Thymus (tissue), 14 donors: ENCODE measurements at places on chromosomes 3 and 15. TPM values are rescaled to one million over a fixed set of nuclear protein-coding genes. Genes with fewer than 3 reads are reported as not detected.
A peak's percentile ranks its signal among the peaks of the same experiment; 100 is the strongest.

- peaks cover 30% of the 10 kb centered on the region for H3K27me3 ChIP-seq
- H3K27ac ChIP-seq, result no peak overlapping the region
- H3K4me3 ChIP-seq, result no peak overlapping the region
- no peaks in the 10 kb centered on the region for H3K36me3 ChIP-seq
- H3K4me1 ChIP-seq, result peaks cover 13% of the 10 kb centered on the region
- DNase-seq, result no peak
Observed at GRCh38 chr15:62394079-62394478, 229.0 kb upstream of the C2CD4B start.

Gene SLC26A6
- total RNA-seq, result 8.9 TPM

Gene RHOV
- 3.4 TPM for total RNA-seq

DNA sequence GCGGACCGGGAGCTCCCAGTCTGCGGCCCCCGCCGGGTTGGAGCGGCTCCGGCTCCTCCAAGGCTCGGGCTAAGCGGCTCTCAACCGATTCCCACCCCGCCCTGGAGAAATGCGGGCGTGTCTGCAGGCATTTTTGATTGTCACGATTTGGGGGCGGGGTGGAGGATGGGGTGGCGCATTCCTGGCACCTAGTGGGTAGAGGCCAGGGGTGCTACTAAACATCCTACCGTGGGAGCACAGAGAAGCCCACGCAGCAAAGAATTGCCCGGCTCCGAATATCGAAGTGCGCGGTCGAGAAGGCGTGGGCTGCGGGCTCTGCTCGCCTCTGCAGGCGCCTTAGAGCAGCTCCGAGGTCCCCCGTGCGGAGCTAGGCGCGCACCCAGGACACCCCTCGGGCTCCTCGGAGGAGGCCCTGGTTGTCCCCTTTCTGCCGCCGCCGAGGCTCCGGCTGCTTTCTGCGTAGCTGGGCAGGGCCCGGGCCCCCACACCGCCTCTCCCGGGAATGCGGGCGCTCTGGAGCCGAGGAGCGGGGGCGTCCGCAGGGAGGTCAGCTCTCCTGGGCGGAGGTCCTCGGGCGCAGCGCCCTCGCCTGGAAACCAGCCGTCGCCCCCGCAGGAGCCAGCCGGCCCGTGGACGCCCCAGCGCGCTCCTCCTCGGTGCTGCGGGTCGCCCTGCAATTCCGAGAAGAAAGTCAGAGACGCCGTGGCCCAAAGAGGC is 16.5 kb upstream of the LAMP3 start:
- H3K27me3 ChIP-seq, result peaks cover 61% of the 10 kb centered on the region
- H3K4me1 ChIP-seq, result peaks cover 16% of the 10 kb centered on the region

- no peak overlapping the region for H3K4me3 ChIP-seq
- H3K36me3 ChIP-seq, result no peaks in the 10 kb centered on the region
- H3K27me3 ChIP-seq, result no peaks in the 10 kb centered on the region
- no peak overlapping the region for H3K27ac ChIP-seq
Observed at GRCh38 chr15:32676169-32676568, 34.7 kb downstream of the SCG5 start.

GRCh38 chr3:168616915-168617314 is 521.2 kb upstream of the GOLIM4 start:
- H3K27ac ChIP-seq, result no peak overlapping the region
- no peak for DNase-seq
- H3K27me3 ChIP-seq, result no peaks in the 10 kb centered on the region
- H3K4me3 ChIP-seq, result no peak overlapping the region

DNA sequence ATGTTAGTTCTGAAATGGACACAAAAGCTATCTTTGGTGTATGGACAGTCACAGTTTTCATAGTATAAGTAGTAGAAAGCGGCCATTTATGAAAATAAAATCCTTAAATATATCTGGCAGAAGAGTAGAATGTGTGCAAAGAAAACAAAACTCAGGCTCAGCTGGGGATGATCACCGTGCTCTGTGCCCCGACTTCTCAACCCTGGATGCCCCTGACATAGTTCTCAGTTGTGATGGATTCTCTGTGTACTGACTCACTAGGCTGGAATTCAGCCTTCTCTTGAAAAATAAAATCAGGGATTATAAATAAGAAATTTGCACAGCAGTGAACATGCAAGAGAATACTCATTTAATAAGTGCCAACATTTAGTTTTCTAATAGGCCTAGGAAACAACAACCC is 925.1 kb upstream of the NR2F2 start:
- no peak overlapping the region for H3K27ac ChIP-seq
- DNase-seq, result no peak
- no peaks in the 10 kb centered on the region for H3K4me1 ChIP-seq
- no peak overlapping the region for H3K4me3 ChIP-seq
- H3K36me3 ChIP-seq, result no peaks in the 10 kb centered on the region

- no peak overlapping the region for H3K27ac ChIP-seq
- H3K27me3 ChIP-seq, result no peaks in the 10 kb centered on the region
- H3K36me3 ChIP-seq, result no peaks in the 10 kb centered on the region
- H3K4me3 ChIP-seq, result no peak overlapping the region
Observed at GRCh38 chr3:59775761-59776325, 726.0 kb upstream of the CFAP20DC start.

DNA sequence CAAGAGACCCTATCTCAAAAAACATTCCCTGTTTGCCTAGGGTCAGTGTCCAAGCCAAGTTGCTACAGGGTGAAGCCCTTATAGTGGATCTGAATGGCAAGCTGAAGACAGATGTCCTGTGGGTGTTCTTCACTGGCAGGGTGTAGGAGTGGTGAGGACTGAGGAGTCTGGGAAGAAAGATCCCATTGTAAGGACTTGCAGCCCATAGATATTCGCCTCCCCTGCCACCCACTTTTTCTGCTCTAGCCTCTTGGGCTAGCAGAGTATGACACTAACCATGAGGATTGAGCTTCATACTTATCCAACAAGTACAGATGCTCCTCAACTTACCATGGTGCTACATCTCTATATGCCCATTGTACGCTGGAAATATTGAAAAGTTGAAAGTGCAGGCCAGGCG is 13.2 kb downstream of the CYP19A1 start:
- no peaks in the 10 kb centered on the region for H3K27me3 ChIP-seq
- no peak overlapping the region for H3K4me3 ChIP-seq
- H3K4me1 ChIP-seq, result peaks cover 3% of the 10 kb centered on the region

Gene RLBP1
- total RNA-seq, result 0.14 TPM

DNA sequence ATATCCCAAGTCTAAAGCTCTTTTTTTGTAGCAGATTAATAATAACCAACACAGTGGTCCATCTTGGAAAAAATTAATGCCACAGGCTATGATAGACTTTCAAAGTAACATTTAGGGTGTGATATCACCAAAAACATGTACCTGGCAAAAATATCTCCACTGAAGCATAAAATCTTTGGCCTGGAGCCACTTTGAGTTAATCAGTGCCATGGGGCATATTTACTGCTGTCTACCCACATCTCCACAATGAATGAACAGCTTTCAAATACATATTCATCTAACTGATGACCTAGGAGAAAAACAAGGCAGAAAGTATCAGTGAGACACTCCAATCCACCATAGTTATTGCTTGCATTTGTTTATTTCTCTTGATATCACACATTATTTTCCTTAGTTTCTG is 296.0 kb upstream of the MDFIC2 start:
- no peaks in the 10 kb centered on the region for H3K36me3 ChIP-seq
- H3K27me3 ChIP-seq, result no peaks in the 10 kb centered on the region
- no peaks in the 10 kb centered on the region for H3K4me1 ChIP-seq
- no peak overlapping the region for H3K27ac ChIP-seq
- no peak overlapping the region for H3K4me3 ChIP-seq

DNA sequence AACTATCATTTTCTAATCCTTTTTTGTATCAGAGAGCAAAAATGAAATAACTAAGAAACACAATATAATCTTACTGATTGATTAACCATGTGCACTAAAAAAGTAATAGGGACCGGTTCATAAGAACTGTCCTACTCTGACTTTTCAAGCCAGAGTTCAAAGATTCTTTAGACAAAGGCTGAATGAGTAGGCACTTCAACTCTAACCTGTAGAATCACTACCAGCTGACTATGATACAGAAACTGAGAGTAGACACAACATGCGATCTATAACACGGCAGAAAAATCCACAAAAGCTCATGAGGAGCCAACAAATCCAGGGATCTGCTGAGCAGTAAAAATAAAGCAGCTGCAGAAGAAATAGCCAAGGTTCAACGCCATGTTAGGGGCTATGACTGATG is 8.9 kb downstream of the COPB2 start:
- no peak overlapping the region for H3K4me3 ChIP-seq
- H3K27me3 ChIP-seq, result no peaks in the 10 kb centered on the region
- H3K4me1 ChIP-seq, result no peaks in the 10 kb centered on the region
- no peak overlapping the region for H3K27ac ChIP-seq
- no peak for DNase-seq

- no peaks in the 10 kb centered on the region for H3K27me3 ChIP-seq
- no peaks in the 10 kb centered on the region for H3K4me1 ChIP-seq
- DNase-seq, result no peak
- no peaks in the 10 kb centered on the region for H3K36me3 ChIP-seq
Observed at GRCh38 chr3:64667887-64668581, 19.8 kb downstream of the ADAMTS9 start.

GRCh38 chr3:76083992-76084391 is 298.6 kb upstream of the ZNF717 start:
- no peaks in the 10 kb centered on the region for H3K4me1 ChIP-seq
- no peaks in the 10 kb centered on the region for H3K27me3 ChIP-seq
- DNase-seq, result no peak
- H3K27ac ChIP-seq, result no peak overlapping the region

DNA sequence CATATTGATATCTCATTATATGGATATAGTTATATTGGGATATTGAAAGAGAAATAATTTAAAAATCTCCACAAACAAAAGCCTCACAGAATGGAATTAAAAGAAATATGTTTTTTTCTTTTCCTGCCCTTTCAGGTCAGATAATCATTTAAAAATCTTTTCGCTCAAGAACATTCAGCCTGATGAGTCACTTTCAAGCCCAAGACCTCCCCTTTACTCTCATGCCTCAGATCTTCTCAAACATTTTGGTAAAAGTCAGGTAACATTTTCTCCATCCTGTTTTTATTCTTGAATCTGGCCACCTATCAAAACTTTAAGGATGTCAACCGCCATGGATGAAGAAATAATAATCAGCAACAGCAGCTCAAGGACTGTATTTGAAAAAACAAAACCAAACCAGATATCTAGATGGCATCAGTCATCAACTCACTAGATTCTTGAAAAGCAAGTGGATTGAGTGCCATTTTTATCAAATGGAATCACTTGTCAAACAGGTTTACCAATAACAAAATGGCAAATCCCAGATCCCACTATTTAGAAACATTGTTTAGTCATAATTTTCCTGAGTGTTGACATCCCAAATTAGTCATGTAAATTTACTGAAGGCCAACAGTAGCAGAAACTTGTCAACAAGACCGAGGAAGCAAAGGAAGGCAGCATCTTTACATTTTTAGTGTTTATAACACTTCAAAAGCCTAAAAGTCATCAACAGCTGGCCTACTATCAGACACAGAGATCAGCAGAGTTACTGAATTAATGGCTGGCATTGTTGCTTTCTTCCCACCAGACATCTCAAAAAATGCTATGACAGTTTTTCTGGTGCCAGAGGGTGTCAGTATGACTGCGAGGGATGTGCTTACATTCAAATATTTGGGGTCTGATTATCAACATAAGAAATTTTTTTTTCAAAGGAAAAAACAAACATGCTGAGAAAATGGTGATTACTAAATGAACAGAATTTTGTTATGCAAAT is 444.7 kb downstream of the MAGI1 start:
- no peak for DNase-seq
- no peaks in the 10 kb centered on the region for H3K4me1 ChIP-seq
- no peaks in the 10 kb centered on the region for H3K36me3 ChIP-seq
- H3K4me3 ChIP-seq, result no peak overlapping the region
- peaks cover 26% of the 10 kb centered on the region for H3K27me3 ChIP-seq

DNA sequence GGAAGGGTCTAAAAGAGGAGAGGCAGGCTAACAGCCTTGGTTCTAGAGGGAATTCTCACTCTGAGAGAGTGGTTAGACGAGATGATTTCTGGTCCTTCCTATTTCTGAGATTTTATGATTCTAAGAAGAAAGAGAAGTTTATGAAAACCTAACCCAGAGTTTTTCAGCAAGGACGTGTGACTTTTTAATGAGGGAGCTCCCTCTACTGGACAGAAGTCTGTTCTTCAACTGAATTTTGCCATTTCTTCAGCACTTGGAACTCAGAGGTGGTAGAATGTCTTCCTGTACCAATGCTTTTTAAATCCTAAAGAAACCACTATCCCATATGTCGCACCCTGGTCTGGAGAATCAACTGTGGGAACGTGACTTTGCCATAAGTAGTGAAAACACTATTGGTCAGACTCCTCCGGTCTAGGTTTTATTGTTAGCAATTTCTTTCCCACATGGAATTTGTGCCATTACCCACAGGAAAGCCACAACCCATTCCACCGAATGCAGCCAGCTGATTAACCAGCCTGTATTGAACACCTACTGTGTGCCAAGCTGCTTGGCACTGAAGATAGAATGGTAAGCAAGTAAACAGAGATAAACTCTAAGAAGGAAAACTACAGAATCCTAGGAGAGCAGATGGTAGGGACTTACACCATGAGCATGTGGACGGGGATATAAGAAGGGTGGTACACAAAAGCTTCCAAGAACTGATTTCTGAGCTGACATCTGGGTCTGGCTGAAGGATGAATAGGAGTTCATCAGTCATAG is 199.5 kb upstream of the LMCD1 start:
- H3K27me3 ChIP-seq, result no peaks in the 10 kb centered on the region
- no peak overlapping the region for H3K4me3 ChIP-seq
- no peaks in the 10 kb centered on the region for H3K4me1 ChIP-seq
- no peak overlapping the region for H3K27ac ChIP-seq

DNA sequence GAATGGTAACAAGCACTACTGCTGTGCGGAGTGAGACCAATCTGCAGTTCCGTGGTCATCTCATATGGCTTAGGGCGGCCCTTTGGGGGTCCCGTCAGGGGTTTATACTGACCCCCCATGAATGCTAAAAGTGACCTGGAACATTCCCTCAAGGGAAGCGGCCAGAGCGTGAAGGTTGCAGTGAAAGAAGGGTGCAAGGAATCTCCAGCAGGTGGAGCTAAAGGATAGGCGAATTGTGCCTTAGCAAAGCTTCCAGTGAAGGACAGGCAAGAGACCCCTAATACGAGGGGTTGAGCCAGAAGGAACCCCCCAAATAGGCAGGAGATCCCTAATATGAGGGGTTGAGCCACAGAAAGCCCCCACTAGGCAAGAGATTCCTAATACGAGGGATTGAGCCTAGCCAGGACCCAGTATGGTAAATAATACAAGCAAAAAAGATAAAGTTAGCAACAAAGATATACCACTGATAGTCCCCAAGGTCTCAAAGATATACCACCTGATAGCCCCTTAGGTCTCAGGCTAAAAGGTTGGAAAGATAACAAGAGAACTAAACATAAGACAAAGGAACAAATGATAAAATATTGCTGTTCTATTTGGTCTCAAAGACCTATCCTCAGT is 32.8 kb downstream of the ZNF589 start:
- no peak overlapping the region for H3K27ac ChIP-seq
- no peaks in the 10 kb centered on the region for H3K4me1 ChIP-seq
- DNase-seq, result peak; percentile 77
- no peaks in the 10 kb centered on the region for H3K27me3 ChIP-seq

- H3K27ac ChIP-seq, result no peak overlapping the region
- H3K27me3 ChIP-seq, result no peaks in the 10 kb centered on the region
- no peak for DNase-seq
- no peak overlapping the region for H3K4me3 ChIP-seq
Observed at GRCh38 chr3:79885407-79885806, 117.6 kb upstream of the ROBO1 start.

Gene PLSCR4
- 4.1 TPM for total RNA-seq

- DNase-seq, result no peak
- H3K27ac ChIP-seq, result no peak overlapping the region
- no peak overlapping the region for H3K4me3 ChIP-seq
- no peaks in the 10 kb centered on the region for H3K27me3 ChIP-seq
- H3K36me3 ChIP-seq, result peaks cover 3% of the 10 kb centered on the region
Observed at GRCh38 chr3:113291572-113291971, 80.2 kb downstream of the BOC start.

- no peaks in the 10 kb centered on the region for H3K4me1 ChIP-seq
- no peak overlapping the region for H3K27ac ChIP-seq
- no peak overlapping the region for H3K4me3 ChIP-seq
- no peaks in the 10 kb centered on the region for H3K36me3 ChIP-seq
- no peak for DNase-seq
Observed at GRCh38 chr3:133123636-133124035, 85.4 kb downstream of the TMEM108 start.
